Globus pallidus (tissue), 1 donor: ENCODE measurements at places on chromosomes 13 and 19.

- no peak for DNase-seq
Observed at GRCh38 chr19:42406111-42406510, 16.0 kb upstream of the CNFN start.

DNA sequence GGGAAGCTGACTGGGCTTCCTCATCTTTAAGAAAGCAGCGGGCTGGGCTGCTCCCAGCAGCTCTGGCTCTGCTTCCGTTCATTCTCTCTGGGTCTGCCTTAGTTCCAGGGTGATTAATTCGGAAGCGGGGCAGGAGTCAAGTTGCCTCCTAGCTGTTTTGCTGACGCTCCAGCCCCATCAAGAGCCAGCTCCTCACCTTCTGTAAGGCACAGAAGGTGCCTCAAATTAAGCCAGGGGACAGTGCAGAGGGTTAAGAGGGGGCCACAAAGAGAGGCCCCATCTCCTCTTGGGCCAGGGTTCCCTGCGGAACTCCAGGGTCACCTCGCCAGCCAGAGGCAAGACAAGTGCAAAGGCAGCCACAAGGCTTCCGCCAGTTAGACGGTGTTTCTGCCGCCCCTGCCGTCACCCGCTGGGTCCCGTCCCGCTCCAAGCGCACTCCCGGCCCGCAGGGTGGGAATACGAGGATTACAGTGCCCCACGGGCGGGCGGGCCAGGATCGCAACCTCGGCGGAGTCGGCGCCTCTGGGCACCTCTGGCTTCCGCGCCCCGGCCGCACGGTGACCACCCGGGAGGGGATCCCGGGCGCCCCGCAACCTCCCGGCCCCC, 508 bp downstream of the SLC15A1 start:
- DNase-seq: no peak

DNA sequence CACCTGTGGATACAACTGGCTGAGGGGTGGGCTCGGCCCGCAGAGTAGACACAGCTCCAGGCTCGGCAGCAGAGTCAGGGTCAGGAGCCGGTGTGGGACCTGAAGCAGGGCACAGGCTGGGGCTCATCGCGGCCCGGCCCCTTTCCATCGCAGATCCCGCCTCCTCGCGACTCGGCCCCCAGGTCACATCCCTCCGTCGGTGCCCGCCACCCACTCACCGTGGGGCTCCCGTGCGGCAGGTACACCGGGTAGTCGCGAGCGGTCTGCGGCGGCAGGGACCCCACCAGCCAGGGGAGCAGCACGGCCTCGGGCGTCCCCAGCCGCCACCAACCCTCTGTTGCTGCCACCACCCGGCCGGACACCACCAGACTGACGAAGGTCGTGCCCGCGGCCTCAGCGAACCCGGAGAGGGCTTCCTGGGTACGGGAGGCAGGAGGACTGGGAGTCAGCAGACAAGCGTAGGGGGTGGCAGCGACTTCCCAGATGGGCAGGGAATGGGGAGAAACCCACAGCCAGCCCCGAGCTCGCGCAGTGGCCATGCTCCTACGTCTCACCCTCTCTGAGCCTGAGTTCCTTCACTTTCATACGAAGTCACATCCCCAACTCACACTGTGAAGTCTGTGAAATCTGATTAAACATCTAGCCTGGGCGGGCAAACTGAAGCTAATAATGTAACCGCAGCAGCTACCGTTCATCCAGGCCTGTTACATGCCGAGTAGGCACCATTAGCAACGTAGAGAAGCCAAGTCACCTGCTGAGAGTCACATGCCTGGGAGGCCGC, 3.7 kb downstream of the FUZ start:
- peak; percentile 38 for DNase-seq

GRCh38 chr19:27671876-27672275, 1541.1 kb downstream of the UQCRFS1 start:
- no peak for DNase-seq

DNA sequence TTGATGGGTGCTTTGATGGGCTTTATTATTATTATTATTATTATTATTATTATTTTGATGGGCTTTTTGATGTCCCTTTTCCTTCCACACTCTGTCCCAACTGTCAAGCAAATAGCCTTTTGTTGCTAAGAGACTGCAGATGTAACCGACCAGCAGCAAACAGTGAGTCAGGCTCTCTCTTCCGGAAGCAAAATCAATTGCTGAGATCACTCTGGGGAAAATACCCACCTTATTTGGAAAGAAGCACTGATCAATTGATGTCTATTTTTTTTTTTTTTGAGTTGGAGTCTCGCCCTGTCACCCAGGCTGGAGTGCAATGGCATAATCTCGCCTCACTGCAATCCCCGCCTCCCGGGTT, 2.9 kb downstream of the LDLR start:
- peak; percentile 16 for DNase-seq

GRCh38 chr19:35341565-35342225, 6.0 kb upstream of the FFAR1 start:
- DNase-seq: no peak

GRCh38 chr13:42279986-42280385, 8.0 kb downstream of the AKAP11 start:
- DNase-seq: no peak

GRCh38 chr19:44590245-44591059, 22.9 kb upstream of the IGSF23 start:
- DNase-seq: no peak

DNA sequence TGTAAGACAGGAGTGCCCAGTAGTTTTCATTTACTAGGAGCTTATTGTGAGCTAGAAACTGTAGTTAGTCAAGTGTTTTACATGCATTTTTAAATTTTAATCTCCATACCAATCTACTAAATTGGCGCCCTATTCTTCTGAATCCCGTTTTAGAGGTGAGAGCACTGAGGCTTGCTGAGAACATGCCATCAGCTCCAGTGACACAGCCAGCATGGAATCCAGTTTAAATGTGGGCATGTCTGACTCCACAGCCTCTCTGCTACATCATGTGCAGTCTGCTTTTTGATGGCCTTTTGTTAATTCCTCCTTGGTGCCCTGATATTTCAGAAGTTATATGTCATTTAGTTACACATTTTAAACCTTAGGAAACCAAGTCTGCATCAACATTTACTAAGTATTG, 325.4 kb downstream of the DLEU7 start:
- no peak for DNase-seq

DNA sequence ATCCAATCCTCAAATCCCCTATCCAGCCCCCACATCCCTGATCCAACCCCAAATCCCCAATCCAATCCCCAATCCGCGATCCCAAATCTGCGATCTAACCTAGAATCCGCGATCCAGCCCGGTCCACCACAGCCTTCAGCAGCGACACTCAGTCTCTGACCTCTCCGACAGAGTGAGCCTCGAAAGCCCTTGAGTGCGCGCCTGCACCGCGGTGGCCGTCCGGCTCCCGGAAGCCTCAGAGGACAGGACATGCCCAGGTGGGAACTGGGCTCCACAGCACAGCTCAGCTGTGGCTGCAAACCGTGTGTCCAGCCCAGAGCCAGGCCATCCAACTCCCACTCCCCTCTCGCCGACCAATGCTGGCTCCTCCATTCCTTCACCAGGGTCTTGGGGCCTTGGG, 48.8 kb upstream of the C1QTNF9B start:
- no peak for DNase-seq

DNA sequence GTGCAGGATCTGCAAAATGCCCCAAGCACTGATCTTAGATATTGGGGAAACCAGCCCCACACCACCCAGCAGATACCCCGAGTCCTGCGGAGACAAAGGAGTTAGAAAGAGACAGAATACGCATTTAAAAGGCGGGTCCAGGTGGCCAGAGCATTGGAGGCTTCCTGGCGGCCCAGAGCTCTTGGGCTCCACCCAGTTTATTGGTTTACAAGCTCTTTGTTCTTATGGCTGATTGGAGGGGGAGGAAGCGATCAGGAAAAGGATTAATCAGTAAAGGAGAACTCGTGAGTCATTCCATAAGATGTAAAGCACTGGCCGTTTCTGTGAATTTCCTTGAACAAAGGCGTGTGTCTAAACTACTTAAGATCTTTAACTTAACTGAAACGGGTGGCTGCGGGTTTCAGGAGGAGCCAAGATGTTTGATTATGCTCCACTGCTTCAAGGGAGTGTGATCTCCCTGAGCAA, 926 bp downstream of the ZNF587 start:
- no peak for DNase-seq

DNA sequence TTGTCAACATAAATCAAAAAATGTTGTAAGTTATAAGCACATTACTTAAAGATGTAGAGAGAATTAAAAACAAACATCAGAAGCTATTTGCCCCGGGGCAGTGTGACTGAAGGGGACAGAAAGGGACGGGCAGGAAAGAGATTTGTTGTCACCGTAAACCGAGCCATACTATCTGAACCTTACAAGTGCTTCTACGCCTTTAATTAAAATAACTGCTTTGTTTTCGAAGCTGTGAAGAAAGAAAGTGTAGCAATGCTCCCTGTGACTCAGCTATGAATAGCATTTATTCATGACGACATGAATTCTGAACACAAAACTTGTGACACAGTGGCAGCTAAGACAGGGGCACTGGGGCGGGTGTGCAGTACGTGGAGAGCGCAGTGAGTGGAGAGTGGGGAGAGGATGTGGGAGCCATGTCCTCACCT, 30.0 kb downstream of the ZNF787 start:
- peak; percentile 40 for DNase-seq

DNA sequence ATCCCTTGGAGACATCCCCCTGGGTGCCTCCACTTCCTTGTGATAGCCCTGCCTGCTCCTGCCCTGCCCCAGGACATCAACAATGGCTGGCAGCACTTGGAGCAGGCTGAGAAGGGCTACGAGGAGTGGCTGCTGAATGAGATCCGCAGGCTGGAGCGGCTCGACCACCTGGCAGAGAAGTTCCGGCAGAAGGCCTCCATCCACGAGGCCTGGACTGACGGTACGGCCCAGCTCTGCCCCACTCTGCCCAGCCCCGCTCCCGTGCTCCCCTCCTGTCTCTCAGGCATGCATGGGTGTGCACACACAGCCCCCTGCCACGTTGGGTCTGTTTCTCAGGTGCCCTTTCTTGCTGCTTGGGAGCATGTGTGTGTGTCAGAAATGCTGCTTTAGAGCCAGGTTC, 26.4 kb downstream of the CAPN12 start:
- no peak for DNase-seq

- no peak for DNase-seq
Observed at GRCh38 chr13:99027260-99027659, 49.4 kb upstream of the DOCK9 start.

DNA sequence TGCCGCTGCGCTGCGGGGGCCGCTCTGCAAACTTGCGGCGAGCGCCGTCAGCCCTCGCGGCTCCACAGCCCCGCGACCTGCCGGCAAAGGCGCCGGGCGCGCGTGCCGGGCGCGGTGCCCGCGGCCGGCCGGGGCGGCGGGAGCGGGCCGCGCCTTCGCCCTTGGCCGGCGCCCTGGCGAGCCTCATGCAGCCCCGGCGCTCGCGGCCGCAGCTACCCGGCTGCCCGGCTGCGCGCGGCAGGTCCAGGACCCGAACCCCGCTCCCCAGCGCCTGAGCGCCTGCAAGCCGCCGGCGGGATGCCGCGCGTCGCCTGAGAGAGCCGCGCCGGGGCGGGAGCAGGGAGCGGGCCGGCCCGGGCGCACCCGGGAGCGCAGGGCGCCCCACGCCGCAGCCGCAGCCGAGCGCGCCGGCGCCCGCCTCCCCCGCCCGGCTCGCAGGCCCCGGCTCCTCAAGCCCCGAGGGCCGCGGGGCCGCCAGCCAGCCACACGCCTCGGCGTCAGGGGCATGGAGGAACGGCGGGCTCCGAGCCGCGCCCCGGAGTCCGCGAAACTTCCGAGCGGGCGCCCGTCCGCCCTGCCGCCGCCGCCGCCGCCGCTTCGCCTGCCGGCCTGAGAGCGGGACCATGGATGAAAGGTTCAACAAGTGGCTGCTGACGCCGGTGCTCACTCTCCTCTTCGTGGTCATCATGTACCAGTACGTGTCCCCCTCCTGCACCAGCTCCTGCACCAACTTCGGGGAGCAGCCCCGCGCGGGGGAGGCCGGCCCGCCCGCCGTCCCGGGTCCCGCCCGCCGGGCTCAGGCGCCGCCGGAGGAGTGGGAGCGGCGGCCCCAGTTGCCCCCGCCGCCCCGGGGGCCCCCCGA, 564 bp downstream of the HS6ST3 start:
- DNase-seq: no peak

- no peak for DNase-seq
Observed at GRCh38 chr13:45361596-45362206, 20.7 kb upstream of the TPT1 start.

GRCh38 chr19:917323-918151, at the start of gene KISS1R:
KISS1R (plus strand) TSS chr19:917333; CDS start chr19:917503, 170 bp downstream.
- no peak for DNase-seq

DNA sequence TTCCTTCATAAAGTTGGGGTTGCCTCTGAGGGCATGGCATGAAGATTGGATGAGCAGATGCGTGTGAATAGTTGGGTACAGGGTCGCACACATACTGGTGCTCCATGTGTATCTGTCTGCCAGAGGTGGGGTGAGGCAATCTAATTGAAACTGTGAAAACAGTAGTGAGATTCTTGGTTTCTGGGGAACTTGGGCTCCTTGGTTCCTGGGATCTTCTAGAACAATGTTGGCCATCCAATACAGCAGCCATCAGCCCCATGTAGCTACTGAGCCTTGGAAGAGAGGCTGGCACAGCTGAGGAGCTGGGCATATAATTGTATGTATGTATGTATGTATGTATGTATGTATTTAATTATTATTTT, 616 bp downstream of the FCHO1 start:
- DNase-seq: peak; percentile 64

DNA sequence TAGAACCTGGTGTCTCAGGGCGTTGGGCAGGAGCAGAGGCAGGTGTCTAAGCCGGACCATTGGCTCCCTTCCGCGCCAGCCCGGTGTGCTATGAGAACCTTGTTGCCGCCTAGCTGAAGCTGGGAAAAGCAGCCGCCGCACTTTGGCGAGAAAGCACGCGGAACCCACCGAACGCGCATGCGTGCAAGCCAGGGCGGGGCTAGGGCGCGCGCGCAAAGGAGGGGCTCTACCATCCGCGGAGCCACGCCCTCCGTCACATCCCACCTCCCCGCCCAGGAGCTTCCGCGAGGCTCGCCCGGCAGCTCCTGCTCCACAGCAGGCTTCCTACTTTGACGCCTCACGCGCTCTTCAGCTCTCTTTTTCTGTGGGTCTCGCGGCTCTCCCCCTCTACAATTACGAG, 51.3 kb downstream of the WDR87 start:
- DNase-seq: peak; percentile 14

DNA sequence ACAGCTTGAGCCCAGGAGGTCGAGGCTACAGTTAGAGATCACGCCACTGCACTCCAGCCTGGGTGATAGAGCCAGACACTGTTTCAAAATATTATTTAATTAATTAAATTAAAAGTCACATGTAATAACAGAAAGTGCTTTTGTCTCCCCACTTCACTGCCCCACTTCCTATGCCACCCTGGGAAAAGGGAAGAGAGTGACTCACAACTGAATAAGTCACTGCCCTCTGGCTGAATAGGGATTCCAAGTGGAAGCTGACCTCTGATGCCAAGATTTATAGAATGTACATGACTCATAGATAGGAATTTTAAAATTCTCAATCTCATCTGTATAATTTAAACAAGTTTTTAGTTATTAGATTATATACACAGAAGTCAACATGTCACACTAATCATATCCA, 22.2 kb upstream of the ERVV-1 start:
- no peak for DNase-seq

DNA sequence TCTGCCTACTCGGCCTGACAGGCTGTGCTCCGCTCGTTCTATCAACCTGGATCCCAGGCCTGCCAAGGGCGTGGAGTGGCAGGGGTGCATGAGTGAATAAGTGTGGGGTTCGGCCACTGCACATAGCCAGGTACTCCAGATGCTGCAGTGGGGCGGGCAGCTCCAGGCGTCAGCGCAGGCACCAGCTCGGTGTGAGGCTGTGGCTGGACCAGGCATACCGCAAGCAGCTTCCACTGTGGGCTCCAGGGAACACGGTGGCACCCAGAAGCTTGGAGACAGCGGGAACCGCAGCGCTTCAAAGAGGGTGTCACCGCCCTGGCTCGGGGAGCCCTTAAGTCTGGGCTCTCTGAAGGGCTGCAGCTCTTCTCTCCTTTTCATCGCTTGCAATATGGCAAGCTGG, 1630.2 kb downstream of the OLFM4 start:
- DNase-seq: no peak
